ENCODE measurements at places on chromosomes 7 and 10.

GRCh38 chr7:135759532-135759931, 10.9 kb upstream of the FAM180A start:
- no peak for DNase-seq

GRCh38 chr10:133399123-133399601, 5.2 kb downstream of the MTG1 start:
- DNase-seq: no peak

DNA sequence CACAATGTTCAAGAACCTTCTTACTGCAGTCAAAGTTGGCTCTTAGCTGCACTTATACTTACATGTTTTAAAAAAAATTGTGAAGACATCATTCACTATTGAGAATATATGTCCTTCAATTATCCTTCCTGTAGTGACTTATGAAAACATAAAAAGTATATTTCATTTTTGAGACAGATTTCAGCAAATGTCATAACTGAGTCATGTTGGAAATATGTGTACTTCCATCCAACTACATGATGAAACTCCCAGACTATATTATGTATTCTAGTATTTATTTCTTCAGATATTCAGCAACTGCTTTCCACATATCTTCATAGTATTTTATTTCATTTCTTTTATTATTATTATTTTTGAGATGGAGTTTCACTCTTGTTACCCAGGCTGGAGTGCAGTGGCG, 160.2 kb downstream of the ARHGAP12 start:
- DNase-seq: no peak

- DNase-seq: no peak
These were observed 71.7 kb downstream of the CALD1 start for GRCh38 chr7:134851141-134851540.

DNA sequence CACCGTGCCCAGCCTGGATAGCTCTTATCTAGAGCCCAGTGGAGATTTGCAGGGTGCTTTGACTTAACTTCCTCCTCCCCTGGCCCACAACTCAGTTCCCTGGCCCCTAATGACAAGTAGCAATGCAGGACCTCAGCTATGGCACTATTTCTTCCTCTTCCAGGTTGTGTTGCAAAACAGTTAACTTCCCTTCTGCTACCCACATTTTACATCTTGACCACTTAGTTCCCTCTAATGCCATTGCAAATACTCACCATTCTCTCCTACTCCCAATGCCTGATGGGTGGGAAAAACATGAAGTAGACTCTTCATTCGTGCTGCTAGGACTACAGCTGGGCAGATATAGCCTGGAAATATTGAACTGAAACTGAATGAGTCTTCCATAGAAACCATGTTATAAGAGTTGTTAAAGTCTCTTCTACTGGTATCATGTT, 39.1 kb upstream of the FGL2 start:
- no peak for DNase-seq

- DNase-seq: no peak
These were observed 216.5 kb downstream of the VTI1A start for GRCh38 chr10:112663234-112664125.

- no peak for DNase-seq
These were observed 33.4 kb upstream of the SH2D4B start for GRCh38 chr10:80504158-80504811.

- DNase-seq: no peak
These were observed 61.7 kb upstream of the CSTF2T start for GRCh38 chr10:51760864-51761640.

DNA sequence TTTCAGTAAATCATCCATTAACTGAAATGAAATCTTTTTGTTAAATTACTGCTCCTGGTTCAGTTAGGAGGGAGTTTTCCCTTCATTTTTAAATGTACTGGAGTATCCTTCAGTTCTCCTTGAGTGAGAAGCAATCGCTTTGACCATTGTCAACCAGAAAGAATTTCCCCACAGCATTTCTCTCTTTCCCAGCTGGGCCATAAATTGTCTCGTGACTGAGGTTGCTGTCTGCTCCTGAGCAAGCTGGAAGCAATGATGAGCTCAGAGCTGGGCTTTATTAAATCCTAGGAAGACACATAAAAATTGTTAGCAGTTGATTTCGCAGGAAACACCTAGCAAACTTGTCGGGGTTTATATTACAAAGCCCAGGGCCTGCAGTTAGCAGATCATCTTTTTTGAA, 102.0 kb upstream of the INSYN2A start:
- no peak for DNase-seq

- no peak for DNase-seq
These were observed 207.3 kb downstream of the FAM107B start for GRCh38 chr10:14567421-14567820.

GRCh38 chr10:107970512-107970911, 806.0 kb upstream of the SORCS1 start:
- DNase-seq: no peak

DNA sequence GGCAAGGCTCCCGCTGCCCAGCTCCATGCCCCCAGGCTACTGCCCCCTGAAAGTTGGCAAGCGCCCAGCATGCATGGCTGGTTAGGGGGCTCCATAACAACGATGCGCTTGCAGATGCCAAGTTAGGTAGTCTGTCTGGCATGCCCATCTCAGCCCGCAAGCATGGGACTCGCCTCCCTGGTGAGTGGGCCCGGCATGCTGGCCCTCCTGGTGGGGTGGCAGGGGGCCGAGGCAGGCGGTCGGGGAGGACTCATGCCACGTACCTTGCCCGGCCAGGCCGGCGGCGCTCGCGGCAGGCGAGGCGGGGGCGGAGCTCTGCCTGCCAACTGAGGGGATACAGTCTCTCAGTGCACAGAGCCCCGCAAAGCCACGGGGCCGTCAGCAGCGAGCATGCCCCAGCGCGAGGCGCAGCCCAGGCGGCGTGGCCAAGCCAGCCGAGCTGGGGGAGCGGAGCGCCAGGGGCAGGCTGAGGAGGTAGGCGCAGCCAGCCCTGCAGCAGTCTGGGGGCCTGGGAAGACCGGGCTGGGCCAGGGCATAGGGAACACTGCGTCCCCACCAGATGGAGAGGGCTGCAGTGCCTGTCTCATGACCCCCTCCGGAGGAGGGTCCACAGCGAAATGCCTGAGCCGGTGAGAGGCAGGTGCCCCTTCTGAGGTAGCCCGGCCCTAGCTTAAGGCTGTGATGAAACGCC, 28.0 kb upstream of the NDST2 start:
- no peak for DNase-seq

- no peak for DNase-seq
These were observed 50.8 kb downstream of the CH25H start for GRCh38 chr10:89156161-89156835.

DNA sequence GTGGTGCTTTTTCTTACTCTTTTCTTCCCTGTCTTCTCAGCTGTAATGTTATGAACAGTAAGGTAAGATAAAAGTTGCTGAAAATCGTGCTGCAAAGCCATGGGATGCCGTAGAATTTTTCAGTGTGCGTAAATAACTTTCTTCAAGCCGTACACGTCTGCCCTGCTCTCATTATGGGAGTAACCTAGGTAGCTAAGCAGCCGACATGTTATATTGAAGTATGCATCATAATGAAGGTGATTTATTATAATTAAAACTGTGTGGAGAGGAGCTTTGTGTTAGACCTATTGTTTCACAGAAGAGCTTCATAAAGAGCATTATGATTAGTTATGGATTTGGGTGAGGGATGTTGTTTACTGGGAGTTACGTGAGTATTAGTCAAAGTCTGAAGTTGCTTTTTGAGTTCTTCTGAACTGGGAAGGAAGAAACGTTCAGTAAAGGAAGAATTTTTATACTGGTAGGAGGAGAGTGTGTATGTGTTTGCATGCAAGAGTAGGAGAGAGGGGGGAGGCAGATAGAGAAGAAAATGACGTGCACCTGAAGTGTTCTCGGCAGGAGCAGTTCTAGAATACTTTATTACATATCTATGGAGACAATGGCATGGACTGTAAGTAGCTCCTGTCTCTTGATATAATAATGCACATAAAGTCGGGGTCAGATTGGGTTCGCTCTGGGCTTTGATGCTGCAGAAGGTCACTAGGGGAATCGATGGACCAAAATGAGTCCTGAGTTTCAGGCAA, 56.3 kb downstream of the POU6F2 start:
- no peak for DNase-seq

DNA sequence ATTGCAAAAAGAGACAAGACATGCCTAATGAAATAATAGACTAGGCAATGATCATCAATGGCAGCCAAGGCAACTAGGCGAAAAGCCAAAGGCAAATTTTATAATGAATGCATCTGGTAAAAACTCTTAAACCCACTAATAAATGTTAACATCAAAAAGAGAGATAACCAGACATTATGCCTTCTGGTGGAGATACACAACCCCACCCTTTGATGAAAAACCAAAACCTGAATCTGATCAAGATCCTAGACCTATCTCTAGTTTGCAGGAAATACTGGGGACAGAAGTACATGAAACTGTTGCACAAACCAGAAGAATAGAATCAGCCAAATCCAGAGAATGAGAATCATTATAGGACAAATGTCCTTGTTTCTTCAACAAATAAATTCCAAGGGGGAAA, 22.0 kb upstream of the GSAP start:
- no peak for DNase-seq

GRCh38 chr10:122774231-122774630, 71.4 kb downstream of the CUZD1 start:
- no peak for DNase-seq

- DNase-seq: peak; percentile 18
These were observed 1.3 kb upstream of the CPA1 start for GRCh38 chr7:130379019-130379418.

GRCh38 chr7:30469303-30469702, 9.3 kb downstream of the NOD1 start:
- no peak for DNase-seq

GRCh38 chr7:95398155-95398940, 2.2 kb upstream of the PON3 start:
- DNase-seq: no peak

DNA sequence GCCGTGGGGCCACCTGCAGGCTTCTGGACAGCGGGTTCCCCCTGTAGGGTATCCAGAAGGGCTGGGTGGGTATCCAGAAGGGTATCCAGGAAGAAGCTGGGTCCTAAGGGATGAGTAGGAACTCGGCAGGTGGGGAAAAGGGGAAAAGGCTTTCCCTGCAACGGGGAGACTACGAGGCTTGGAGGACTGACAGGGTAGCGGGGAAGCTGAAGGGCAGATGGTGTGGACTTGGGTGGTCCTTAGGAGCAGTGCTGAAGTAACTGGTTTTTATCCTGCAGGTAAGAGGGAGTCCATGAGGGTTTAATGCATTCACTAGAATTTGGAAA, 525 bp downstream of the UBE2D4 start:
- DNase-seq: no peak

DNA sequence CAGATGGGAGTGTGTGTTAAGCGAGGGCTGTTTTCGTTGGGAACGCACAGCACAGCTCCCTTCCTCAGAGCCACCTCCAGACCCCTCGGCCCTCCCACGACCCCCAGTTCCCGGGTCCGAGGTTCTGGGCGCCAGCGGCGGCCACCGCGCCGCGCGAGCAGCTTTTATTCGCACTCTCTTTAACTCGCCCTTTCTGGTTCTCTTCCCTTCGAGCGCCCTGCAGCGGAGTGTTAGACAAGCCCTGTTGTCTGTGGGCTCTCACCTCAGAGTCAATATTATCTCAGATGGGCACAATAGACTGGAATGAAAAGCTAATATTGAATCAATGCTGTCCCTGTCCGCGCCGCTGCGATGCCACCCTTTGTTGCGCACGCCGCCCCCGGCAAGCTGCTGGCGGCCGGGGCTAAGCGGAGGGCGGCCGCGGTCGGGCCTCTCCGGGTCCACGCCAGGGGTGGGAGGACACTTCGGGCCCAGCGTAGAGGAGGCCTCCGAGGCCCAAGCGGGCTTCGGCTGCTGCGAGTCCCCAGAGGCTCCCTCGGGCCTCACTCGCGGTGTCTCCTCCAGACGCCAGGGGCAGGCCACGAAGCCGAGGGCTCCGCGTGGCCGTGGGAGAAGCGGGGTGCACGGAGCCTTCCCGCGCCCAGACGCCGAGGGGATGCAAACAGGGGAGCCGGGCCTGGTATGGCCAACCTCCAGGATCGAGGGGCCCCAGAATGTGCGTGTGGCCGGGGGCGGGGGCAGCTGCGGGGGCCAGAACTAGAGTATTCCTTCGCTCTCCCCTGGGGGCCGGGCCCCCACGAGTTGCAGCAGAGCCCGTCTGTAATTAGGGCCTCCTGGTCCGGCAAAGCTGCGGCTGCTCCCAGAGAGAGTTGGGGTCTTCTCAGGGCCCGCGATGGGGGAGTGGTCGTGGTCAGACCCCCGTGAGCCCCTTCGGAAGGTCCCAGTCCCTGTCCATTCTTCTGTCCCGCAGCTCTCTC, 7.9 kb upstream of the EMX2 start:
- DNase-seq: peak; percentile 87

GRCh38 chr7:125383324-125383723, 453.7 kb upstream of the POT1 start:
- no peak for DNase-seq

GRCh38 chr10:1589257-1589656, 148.1 kb downstream of the ADARB2 start:
- DNase-seq: no peak

DNA sequence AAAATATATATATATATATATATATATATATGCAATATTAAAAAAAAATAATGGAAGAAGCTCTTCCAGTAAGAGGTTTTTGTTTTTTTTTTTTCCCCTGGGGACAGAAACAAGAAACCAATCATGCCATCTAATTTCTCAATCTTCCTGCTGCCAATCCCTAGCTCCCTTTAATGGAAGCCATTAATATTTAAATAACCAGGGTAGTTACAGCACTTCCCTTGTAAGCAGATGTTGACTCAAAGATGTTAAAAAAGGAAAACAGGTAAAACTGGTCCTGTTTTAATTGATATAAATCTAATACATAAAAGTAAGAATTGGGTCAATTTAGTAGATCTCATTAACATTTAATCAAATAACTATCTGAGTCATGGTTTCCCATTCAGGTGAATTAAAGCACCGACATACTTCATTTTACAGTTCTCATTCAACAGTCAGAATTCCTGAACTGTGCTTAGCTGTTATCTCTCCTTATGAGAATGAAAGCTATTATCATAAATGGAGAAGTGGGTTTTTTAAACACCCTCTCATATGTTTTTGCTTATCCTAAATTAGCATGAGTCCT, 22.6 kb downstream of the CPVL start:
- no peak for DNase-seq

GRCh38 chr7:150520145-150520544, 5.5 kb downstream of the GIMAP7 start:
- no peak for DNase-seq

DNA sequence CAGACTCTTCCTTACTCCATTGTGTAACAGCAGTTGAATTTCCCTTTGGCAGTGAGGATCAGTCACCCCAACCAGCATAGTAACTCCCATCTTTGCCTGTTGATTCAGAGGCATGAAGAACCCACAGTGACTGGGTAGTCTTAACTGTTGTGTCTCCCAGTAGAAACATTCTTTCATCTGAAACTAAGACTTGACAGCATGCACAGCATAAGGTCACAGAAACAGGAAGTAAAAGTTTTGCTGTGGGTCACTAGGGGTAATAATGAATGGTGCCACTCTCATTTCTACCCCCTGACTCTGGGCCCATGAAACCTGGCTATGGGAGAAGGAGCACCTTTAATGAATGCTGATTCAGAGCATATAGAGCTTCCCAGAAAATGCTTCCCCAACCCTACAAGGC, 8.3 kb upstream of the FRMPD2 start:
- DNase-seq: no peak

DNA sequence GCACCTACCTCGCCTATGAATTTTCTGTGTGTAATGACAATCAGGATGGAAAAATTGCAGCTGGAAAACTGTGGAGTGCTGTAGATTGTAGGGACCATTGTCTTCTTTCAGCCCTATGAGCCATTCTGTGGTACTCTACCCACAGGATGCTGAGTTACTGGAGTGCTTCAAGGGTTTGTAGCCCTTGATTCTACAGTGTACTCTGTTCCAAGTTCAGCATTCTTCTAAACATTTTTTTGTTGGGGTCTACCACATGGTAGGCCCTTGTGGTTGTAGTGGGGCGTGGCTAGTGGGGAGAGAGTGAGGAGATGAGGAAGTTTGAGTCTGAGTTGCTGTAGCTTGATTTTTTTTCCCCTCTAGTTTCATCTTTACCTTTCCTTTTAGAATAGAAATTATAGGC, 33.5 kb downstream of the REEP3 start:
- DNase-seq: no peak
